Left lung (tissue), 14 donors: ENCODE measurements at places on chromosomes 5 and 9. TPM values are rescaled to one million over a fixed set of nuclear protein-coding genes. Genes with fewer than 3 reads are reported as not detected.
A peak's percentile ranks its signal among the peaks of the same experiment; 100 is the strongest.

Gene LECT2
- 0.79 TPM for polyA plus RNA-seq

Gene PCDHB4
- 2.7 TPM for polyA plus RNA-seq

GRCh38 chr5:125194883-125195282 lies 448.4 kb upstream of the ZNF608 start:
- no peak for DNase-seq

DNA sequence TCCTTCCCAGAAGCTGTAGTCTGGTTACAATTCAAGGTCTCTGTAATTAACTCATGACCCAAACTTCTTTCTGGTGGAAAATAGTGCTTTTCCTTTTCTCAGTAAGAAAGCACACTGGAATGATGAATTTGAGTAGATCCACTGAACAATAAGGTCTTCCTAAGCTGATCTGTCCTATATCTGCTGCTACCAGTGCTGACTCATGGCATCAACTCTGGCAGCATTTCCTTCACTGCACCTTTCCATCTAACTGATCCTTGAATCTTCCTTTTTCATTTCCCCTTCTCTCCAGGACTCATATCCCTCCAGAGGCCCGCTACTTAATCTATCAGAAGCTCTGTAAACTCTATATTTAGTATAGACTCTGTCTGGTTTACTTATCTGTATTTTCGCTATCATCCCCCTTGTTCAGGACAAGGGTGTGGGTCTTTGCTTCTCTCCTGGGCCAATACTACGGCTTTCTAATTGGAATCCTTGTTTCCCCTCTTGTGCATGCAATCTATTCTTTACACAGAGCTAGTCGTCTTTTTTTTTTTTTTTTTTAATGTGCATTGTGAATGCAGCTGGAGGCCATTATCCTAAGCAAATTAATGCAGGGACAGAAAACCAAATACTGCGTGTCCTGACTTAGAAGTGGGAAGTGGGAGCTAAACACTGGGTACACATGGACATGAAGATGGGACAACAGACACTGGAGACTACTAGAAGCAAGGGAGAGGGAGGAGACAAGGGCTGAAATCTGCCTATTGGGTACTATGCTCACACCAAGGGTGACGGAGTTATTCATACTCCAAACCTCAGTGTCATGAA lies 192.2 kb upstream of the RPS23 start:
- DNase-seq: no peak

- no peak for DNase-seq
Measured at GRCh38 chr9:68822596-68823165, 117.6 kb downstream of the PIP5K1B start.

DNA sequence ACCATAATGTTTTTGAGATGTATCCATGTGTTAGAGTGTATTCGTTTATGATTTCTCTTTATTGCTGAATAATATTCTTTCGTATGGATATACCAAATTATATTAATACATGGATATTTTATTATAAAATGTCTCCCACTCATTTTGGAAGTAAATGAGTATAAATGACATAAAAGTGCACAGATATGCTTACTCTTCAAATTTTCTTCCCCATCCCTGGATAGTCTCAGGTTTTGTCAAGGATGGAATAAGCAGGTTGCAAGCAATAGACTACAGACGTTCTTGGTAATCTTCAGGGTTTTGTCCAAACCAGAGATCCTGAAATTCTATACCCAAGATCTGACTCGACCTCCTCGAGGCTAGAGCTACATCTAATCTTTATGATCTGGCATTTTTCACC lies 50.7 kb downstream of the NIPAL4 start:
- no peak for DNase-seq

DNA sequence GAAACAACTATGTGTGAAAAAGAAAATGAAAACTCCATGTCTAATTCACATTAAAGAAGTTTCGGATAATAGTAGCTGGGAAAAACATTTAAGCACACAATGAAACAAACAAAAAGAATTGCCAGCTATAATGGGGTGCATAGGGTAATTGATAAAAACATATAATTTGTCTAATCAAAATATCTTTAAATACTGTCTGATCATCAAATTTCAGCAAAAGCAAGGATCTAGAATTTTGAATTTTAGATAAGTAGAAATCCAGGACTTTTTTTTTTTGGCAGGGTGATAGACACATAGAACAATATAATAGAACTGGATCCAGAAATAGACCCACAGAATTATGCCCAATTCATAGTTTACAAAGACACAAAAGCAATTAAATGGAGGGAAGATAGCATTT lies 585.0 kb downstream of the TAF11L14 start:
- DNase-seq: no peak

Gene MUSK
- 0.33 TPM for polyA plus RNA-seq

GRCh38 chr5:73519531-73520283 lies 21.5 kb downstream of the BTF3 start:
- peak; percentile 86 for DNase-seq

DNA sequence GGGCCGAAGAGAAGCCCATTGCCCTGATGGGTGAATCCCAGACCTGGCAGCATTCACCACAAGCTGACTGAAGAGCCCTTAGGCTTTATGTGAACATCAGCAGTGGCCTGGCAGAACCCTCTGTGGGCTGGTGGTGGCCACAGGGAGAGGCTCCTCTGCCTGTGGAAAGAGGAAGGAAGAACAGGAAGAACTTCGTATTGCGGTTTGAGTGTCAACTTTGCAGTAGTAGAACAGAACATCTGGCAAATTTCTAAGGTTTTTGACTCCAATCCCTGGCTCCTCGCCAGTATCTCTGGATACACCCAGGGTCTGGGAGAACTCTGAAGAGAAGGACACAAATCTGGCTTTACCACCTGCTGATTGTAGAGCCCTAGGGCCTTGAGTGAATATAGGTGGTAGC lies 356.4 kb upstream of the GRAMD2B start:
- DNase-seq: no peak

Gene CSF2
- not detected for polyA plus RNA-seq

DNA sequence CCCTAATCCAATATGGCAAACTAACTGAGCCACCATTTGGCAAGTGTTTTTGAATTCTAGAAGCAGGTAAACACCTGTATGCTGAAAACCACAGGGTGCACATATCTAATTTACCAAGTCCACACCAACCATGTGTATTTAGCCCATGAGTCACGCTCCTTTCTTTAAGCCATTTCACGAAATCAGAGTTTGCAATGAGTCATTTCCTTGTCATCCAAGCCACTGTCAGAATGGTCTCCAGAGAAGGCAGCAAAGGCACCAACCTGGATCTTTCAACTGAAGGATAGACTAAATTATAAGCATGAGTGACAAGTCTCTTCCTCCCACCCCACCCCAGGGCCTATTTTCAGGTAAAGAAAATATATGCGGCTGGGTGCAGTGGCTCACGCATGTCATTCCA lies 110.0 kb downstream of the PAX5 start:
- DNase-seq: no peak

DNA sequence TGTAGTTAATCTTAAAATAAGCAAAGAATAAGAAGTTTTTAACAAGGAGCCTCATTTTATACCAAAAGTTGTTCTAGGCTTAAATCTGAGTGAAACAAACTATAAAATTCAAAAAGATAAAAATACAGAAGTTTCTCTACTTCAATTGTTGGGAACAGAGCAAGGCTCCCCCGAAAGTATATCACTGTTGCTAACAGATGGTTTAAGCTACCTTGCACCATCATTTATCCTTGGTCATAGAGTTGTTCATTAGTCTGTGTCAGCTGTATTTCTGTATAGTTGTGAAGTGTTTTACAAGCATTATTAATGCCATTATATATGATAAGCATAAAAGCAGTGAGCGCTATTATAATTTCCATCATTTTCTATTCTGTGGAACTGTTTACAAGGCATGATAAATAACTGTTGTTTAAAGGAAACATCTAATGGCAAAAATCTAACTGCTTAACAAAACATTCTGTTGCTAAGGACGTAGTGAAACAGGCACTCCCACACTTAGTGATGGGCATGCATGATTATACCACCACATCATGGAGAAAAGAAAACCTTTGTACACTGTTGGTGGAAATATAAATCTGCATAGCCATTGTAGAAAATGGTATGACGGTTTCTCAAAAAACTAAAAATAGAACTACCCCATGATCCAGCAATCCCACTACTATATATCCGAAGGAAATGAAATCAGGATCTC lies 23.3 kb upstream of the ACO1 start:
- no peak for DNase-seq

Gene INSL6
- 0.30 TPM for polyA plus RNA-seq

DNA sequence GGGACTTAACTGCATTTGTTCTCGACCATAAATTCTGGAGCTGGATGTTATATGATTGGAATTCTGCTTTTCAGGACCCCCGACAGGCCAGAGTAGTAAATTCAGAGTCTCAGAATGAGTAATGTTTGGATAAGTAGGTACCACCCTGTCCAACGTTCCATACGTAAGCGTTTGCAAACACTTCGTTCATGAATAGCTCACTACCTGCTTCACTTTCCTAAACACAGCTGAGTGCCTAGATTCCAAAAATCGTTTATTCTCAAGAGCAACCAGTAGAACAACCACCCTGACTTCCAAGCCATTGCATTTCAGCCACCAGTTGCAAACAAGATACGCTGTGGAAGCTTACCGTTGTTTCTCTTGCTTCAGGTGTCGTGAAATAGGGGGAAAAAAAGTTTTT lies 101.3 kb upstream of the DMRT1 start:
- no peak for DNase-seq

DNA sequence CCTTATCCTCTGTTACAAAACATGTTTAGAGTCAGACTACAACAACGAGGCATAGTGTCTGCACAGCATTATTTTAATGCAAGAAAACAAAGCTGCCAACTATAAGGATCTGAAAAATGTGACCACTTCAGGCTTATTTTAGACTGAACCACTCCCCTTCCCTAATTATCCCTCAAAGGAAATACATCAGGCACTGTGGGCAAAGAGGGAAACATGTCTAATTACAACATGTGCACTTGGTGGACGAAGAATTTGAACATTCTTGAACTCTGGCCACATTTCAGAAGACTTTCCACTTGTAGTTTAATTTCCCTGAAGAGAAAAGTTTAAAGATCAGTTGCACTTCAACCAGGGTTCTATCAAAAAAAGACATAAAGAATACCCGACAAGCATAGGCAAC lies 3.8 kb downstream of the MTMR12 start:
- DNase-seq: no peak
